ENCODE measurements at places on chromosomes 6 and 20.
A peak's percentile ranks its signal among the peaks of the same experiment; 100 is the strongest.

- DNase-seq, result no peak
These were observed 52.8 kb upstream of the SRSF6 start for GRCh38 chr20:43404878-43405277.

DNA sequence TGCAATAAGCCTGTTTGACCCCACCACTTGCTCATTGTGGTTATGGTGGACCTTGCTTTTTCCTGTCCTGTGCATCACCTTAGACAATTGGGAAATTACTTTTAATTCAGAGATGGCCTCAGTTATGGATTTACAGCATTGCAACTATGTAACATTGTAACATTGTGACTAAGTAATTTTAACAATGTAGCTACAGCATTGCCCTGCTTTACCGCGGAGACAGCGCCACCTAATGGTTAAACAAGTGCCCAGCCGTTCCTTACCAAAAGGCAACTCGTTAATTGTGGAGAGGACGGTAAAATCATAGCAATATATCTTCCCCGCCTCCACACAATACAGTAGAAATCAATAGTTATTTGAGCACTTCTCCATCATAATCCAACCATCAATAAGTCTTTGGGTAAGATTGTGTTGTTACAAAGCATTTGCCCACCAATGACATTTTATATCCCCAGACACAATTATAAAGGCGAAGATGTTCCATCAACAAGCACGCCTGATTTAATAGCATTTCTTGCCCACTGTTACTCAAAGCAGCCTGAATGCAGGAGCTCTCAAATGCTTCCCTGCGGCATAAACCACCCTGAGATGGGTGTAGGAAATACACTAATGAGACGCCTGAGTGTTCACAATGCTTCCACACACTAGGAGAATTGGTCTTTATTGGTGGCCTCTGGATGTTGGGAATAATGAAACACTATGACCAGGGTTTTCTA, 93.7 kb downstream of the PROKR2 start:
- DNase-seq, result no peak

- no peak for DNase-seq
These were observed 523.8 kb upstream of the JARID2 start for GRCh38 chr6:14722001-14722562.

- no peak for DNase-seq
These were observed 50.3 kb downstream of the LGSN start for GRCh38 chr6:63269470-63269869.

DNA sequence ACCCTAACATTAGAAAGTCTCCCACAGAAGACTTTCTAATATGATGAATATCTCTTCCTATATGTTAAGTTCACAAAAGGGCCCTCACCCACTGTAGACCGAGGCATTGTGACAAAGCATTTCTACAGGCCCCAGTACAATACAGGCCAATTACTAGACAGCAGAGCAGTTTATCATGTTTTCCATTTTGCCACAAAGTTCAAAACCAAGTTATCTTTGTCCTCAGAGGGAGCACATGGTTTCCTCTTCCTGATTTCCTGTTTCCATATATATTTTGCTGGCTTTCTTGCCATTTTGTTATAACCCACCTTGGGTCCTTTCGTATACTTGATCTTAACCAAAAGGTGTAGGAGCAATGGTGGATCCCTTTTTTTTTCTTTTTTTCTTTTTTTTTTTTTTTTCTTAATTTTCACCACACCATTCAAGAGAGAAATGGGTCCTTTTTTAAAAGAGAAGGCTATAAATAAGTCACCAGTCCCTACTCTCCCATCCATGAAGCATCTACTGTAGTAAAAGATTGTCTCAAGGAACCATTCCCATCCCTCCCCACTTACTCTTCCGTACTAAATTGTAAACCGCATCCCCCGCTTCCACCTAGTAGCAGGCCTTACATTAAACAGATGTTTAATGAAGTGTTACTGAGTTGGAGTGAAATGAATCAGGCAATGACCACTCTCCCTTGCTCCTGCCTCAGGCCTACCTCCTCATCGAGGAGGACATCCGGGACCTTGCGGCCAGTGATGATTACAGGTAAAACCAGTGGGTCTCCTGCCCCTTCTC, 2.1 kb upstream of the UBE2C start:
- DNase-seq, result no peak

- DNase-seq, result no peak
These were observed 156.2 kb downstream of the THBS2 start for GRCh38 chr6:169097381-169097959.

- DNase-seq, result no peak
These were observed 643.6 kb upstream of the CHD6 start for GRCh38 chr20:42261766-42262270.

- no peak for DNase-seq
These were observed 11.0 kb downstream of the SULF2 start for GRCh38 chr20:47774131-47774777.

DNA sequence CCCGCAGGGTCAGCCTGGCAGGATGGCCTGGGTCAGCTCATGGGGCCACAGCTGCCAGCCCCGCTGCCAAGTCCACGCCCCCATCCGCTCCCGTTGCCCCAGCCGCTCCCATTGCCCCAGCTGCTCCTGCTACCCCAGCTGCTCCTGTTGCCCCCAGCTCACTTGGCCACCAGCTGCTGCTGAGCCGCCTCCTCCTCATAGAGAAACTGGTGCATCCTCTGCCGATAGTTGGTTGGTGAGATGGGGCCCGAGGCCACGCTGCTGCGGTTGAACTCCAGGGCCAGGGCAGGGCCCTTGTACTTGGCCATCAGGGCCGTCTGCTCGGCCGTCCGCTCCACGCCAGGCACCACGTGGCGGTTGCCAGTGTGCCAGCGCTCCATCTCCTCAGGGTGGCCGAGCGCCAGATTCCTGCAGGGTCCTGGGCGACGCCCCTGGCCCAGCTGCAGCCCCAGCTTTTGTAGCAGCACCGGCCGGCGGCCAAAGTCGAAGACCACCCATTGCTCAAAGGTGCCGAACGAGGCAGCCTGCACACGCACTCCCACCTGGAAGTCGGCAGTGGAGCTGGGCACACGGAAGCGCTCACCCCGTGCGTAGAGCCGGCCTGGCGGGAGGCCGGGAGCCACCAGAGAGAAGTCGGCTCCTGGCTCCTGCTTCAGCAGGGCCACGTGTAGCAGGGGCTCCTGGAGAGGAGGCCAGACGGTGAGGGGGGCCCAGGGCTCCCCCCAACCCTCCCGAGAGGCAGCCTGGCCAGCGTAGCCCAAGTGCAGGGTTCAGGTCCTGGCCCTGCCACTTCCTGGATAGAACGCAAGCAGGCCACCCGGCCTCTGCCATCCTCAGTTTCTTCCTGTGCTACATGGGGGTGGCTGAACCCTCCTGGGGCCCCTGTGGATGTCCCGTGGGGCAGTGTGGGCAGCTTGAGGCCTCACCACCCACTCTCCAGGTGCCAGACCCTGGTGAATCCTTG, 4.8 kb downstream of the HELZ2 start:
- DNase-seq, result no peak

- peak; percentile 12 for DNase-seq
These were observed 98.4 kb downstream of the PSMB1 start for GRCh38 chr6:170454512-170455285.

- no peak for DNase-seq
These were observed 88.5 kb downstream of the PRKN start for GRCh38 chr6:162638931-162639574.

GRCh38 chr20:431012-431904, 23.2 kb downstream of the RBCK1 start:
- peak; percentile 33 for DNase-seq

- no peak for DNase-seq
These were observed 69.1 kb downstream of the PPP1R14C start for GRCh38 chr6:150211700-150212511.

GRCh38 chr6:131523988-131524673, 48.9 kb upstream of the ARG1 start:
- no peak for DNase-seq

GRCh38 chr6:169167581-169168301, 85.9 kb downstream of the THBS2 start:
- no peak for DNase-seq

GRCh38 chr6:42251911-42252637, 34.4 kb upstream of the MRPS10 start:
- DNase-seq, result no peak

GRCh38 chr20:10603971-10604864, 69.6 kb downstream of the JAG1 start:
- DNase-seq, result no peak

GRCh38 chr6:170147832-170148708, 142.8 kb downstream of the DLL1 start:
- no peak for DNase-seq

- DNase-seq, result no peak
These were observed 243.8 kb upstream of the FOXQ1 start for GRCh38 chr6:1068068-1068467.

DNA sequence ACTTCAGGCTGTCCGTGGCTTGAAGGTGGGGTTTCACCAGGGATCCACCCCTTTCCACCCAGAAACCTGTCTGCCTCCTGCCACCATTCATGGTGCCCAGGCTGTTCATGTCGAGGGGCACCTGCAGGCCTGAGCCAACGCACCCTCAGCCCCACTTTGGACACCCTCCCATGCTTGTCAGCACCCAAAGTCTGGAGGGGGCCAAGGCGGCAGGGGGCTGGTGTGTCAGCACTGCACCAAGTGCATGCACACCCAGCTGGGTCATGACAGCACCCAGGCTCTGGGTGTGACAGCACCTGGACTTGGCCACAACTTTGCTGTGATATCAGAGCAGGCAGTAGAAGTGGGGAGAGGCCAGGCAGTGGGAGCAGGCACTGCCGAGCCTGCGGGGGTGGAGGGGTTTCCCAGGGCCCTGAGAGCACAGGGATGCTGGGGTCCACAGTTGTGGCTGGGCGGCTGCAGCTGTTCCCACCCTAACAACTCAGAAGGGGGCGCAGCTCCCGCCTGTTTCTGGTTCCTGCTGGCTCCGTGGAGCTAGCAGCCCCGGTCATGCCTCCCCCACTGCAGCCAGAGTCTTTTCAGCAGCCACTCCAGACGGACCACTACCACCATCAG, 33.3 kb upstream of the GRM4 start:
- no peak for DNase-seq

- DNase-seq, result no peak
These were observed 36.9 kb downstream of the CCN2 start for GRCh38 chr6:131914234-131914633.

GRCh38 chr6:92688342-92688741, 731.0 kb downstream of the EPHA7 start:
- DNase-seq, result no peak

DNA sequence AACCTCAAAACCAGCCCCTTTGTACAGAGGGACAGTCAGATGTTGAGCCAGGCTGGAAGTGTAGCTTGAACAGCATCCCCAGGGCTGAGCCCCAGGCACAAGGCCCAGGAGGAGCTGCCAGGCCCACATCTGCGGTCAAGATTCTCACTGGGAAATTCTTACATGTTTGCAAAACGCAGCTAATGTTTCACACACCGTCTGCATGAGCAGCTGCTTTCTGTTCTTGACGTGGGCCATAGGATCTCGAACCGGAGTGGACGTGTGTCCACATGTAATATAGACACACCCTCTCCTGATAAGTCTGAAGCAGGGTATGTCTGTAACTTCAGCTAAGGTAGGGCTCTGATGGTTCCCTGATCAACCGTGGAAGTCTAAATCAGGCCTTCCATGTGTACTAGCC, 41.3 kb upstream of the TRAF3IP2 start:
- DNase-seq, result no peak

DNA sequence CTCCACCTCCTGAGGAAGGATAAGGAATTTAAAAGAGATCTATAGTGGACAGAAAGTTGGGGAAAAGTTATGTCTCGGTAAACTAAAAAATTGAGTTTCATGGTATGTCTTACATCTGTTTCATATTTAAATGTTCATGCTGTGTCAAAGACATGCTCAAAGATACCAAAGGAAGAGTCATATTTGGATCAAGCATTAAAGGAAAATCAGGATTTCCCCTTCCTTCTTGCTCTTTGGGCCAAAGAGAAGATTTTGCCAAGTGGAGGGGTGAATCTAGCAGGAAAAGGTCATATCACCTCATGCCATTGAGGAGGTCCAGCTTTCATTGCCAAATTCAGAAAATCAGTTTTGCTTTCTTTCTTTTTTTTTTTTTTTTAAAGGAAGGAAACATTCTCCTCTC, 192.4 kb downstream of the OGFRL1 start:
- DNase-seq, result no peak

GRCh38 chr6:41503827-41504465, 42.2 kb upstream of the FOXP4 start:
- no peak for DNase-seq

- DNase-seq, result no peak
These were observed 6.2 kb downstream of the LINC00237 start for GRCh38 chr20:21099751-21100577.

GRCh38 chr6:50717734-50718457, 4.6 kb downstream of the TFAP2D start:
- no peak for DNase-seq

DNA sequence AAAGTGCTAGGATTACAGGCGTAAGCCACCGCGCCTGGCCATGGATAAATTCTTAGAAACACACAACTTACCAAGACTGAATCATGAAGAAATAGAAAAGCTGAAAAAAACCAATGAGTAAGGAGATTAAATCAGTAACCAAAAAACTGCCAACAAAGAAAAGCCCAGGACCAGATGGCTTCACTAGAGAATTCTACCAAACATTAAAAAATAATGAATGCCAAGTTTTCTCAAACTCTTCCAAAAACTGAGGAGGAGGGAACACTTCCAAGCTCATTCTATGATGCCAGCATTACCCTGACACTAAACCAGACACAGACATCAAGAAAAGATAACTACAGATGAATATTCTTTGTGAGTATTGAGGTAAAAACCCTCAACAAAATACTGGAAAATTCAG, 44.3 kb downstream of the USP49 start:
- DNase-seq, result no peak

GRCh38 chr20:37379967-37380828, 34.3 kb downstream of the SRC start:
- DNase-seq, result no peak

GRCh38 chr6:90611543-90612312, 24.9 kb upstream of the MAP3K7 start:
- no peak for DNase-seq

DNA sequence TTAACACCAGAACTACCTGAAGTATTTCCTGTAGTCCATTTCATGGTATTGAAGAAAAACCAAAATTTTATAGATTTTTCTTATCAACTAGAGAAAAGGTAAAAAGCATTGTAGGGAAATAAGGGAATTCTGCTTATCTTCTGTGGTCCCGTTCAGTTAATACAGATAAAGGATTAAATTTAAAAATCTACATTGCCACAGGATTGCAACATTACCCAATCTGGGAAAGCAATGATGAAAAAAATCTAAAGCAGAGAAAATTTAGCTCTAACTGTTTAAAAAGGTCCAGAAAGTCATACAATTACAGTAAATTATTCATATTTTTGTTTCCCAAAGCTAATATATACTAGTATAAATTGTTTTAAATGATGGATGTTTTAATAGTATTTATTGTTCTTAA, 18.0 kb downstream of the POLH start:
- no peak for DNase-seq

GRCh38 chr6:135128268-135128914, 52.7 kb upstream of the MYB start:
- DNase-seq, result no peak
